ENCODE measurements at places on chromosomes 7 and 10.

GRCh38 chr7:133950855-133951254 is 176.3 kb upstream of the LRGUK start:
- DNase-seq, result no peak

DNA sequence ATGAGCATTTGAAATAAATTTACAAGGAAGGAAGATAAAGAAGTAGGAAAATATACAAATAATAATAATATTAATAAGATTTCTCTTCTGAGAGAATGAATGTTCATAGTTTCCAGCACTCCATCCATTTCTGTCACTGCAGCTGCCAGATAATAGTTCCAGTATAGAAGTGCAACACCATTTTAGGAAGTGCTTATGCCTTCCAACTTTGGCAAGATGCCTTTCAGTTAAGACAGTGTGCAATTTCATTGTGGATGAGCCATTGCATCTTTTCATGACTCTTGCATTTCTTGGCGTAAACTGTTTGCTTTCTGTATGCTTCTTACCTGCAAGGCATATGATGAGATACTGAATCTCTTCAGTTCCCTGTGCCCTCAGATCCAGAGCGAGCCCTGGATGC is 185.0 kb downstream of the PDE1C start:
- no peak for DNase-seq

DNA sequence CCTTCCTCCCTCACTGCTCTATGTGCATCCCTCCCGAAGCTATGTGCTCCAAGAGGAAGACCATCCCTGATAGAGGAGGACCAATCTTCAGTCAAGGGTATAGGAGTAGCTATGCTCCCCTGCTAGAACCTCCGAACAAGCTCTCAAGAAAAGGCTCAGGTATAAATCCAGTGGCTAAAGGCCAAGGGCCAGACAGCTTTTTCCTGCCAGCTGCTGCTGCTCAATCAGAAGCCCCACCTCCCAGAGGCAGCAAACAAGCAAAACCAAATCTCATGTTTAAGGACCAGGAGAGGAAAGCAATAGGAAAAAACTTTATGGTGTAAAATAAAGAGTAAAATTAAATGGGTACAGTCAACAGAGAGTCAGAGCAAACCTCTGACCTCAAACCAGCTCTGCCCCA is 187.2 kb downstream of the FGFR2 start:
- DNase-seq, result no peak

GRCh38 chr7:77985232-77985973 is 186.8 kb downstream of the PHTF2 start:
- DNase-seq, result no peak

- DNase-seq, result no peak
Observed at GRCh38 chr7:44121761-44122420, 1.5 kb downstream of the POLD2 start.

DNA sequence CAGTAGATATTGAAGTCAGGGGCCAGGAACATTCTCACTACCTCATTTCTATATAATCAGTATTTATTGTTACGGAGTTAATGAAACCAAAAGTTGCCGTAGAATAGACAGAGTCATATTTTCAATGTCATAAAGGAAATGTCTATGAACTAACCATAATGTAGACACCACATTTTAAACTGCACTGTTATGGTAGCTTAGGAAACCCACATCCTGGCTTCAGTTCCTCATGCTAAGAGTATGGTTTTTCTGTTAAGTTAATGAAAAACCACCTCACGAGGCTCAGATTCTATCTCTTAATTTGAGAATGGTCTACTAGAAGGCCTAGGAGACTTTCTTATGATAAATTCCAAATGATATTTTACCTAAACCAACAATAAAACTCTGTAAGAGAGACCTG is 166.5 kb downstream of the TMEM26 start:
- no peak for DNase-seq

DNA sequence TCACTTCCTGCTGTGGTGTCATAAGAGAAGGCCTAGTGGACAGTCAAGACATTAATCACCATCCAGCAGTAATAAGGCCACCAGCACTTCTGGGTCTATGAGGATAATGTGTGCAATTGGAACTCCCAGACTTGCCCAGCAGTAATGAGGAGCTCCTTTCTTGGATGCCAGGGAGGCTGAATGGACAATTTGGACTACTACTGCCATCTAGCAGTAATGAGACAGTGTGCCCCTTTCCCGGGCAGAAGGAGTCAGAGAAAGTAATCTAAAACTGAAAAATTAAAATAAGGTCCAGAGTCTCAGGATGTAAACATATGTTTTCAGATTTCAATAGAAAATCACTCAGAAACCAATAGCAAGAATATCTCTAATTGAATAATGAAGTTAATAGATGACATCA is 400.4 kb downstream of the CDC14C start:
- no peak for DNase-seq

- no peak for DNase-seq
Observed at GRCh38 chr10:96413151-96413787, 54.5 kb upstream of the OPALIN start.

DNA sequence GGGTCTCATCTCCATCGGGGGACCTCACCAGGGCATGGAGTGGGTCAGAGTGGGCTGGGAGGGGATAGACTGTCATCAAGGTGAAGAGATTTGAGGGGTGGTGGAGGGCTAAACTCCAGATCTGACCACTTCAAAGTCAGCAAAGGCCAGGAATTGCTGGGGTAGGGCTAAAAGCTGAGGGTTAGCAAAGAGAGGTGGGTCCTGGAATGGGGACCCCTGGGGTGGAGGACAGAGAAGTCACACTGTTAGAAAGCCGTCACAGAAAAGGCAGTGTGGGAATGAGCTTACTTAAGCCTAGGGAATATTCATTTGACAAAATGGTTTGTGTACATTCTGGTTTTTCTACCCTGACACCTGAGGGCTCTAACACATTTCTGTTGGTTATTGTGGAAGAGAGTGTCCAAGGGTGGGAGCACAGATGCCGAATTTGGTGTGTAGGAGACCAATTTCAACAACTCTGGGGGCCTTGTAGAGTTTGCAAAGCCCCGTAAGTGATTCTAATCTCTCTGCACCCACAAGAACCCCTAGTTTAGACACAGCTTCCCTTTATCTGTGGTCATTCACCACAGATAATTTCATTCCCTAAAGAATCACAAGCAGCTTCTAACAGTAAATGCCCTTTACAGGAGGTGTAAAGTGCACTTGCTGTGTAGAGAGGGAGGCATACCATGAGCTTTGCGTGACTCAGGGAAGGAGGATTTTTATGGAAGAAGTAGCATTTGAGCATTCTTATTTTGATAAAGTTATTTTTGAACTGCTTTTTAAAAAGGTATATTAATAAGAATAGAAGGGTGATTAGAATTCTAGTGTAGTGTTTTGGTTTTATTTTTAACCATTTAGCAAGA is 6.4 kb downstream of the FBH1 start:
- no peak for DNase-seq

DNA sequence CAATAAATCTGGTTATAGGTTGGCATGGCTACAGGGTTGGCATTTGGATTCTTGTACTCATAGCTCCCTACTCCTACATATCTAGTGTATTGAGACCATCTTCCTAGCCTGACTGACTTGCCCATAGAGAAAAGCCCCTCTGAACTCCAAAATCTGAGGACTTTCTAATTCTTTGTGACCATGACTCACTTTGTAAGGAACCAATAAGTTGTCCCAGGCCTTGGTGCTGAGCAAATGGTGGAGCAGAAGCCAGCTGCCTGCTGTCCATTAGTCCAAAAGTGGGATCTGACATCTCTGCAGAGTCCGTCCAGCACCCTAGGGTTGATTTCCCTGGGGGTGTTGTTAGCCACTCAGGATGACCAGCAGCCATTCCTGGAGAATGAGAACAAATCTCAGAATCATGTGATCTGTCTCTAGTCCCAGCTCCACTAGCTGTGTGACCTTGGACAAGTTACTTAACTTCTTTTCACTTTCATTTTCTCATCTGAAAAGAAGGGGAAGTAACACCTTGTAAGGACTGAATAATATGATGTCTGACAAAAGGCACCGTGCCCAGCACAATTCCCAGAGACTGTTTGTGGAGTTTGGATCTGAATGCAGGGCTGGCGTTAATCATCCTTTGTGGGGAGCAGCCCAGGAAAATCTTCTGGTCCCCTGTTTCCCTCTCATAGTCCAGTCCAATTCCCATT is 44.1 kb downstream of the MTURN start:
- no peak for DNase-seq

- no peak for DNase-seq
Observed at GRCh38 chr7:123492485-123492884, 41.9 kb downstream of the IQUB start.

DNA sequence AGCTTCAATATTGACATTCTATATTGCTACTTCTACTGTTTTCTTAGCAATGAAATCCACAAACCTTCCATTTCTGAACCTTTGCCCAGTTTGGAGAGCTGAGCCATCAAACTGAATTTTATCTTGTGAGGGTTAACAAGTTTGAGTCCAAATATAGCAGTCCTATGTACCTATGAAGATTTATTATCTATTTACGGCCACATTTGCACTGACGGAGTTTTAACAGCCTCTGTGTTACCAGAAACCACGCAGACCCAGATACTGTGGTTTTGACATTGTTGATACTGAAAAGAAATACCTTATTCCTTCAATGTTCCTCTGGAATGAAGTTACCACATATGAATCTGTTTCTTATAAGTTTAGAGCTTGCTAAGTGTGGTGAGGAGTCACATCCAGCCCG is 172.6 kb downstream of the FGFR2 start:
- no peak for DNase-seq

DNA sequence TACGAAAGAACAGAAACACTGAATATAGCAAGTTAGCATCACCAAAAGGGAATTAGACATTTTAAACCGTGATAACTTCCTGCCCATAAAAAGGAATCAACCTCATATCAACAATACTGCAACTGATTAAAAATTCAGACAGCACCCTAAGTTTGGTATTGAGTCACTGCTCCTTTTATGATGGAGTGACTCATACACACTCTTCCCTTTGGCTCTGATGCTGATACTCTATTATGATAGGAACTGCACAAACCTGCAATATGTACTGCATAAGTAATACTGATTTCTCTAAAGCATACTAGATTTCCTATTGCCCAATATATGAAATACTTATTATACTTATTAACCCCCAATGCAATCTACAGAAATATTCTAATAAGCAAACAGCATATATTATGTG is 118.7 kb downstream of the PARD3 start:
- DNase-seq, result no peak

DNA sequence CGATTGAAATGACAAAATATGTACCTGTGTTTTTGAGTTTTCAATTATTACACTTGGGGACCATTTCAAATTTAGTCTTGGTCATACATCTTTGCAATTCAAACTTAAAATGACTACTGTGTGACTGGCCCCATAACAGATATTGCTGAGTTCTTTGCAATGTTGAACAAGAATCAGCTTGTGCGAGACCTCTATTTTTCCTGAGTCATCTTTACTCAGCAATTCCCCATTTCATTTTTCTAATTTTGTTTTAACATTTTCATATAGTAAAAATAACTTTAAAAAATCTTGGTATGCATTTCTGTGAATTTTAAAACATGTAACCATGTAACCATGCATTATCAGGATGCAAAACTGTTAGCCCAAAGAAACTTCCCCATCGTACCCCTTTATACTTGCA is 678.1 kb downstream of the ANKRD7 start:
- DNase-seq, result no peak

DNA sequence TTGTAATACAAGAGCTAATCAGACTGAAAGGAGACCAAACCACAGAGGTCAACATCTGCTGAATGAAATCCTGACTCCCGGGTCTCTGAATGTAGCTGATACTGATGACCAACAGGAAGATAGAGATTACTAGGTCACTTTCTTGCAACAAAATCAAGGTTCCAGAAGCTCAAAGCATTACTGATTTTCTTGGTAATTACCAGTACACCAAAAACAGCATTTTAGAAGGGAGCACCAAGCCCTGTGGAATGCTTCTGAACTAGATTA is 177.7 kb downstream of the SLC25A13 start:
- DNase-seq, result no peak

GRCh38 chr10:75546004-75546403 is 114.6 kb downstream of the LRMDA start:
- DNase-seq, result no peak

- DNase-seq, result no peak
Observed at GRCh38 chr7:7861211-7861633, 107.4 kb upstream of the GLCCI1 start.

All from stimulated activated CD8-positive, alpha-beta memory T cell treated with anti-CD3 and anti-CD28 coated beads, Interleukin-2, amount 100 ng/mL, for 1 hour (primary cell).